ENCODE measurements at places on chromosomes 11 and 22.
A peak's percentile ranks its signal among the peaks of the same experiment; 100 is the strongest.

- DNase-seq, result no peak
These were observed 11.2 kb upstream of the ACR start for GRCh38 chr22:50726643-50727340.

DNA sequence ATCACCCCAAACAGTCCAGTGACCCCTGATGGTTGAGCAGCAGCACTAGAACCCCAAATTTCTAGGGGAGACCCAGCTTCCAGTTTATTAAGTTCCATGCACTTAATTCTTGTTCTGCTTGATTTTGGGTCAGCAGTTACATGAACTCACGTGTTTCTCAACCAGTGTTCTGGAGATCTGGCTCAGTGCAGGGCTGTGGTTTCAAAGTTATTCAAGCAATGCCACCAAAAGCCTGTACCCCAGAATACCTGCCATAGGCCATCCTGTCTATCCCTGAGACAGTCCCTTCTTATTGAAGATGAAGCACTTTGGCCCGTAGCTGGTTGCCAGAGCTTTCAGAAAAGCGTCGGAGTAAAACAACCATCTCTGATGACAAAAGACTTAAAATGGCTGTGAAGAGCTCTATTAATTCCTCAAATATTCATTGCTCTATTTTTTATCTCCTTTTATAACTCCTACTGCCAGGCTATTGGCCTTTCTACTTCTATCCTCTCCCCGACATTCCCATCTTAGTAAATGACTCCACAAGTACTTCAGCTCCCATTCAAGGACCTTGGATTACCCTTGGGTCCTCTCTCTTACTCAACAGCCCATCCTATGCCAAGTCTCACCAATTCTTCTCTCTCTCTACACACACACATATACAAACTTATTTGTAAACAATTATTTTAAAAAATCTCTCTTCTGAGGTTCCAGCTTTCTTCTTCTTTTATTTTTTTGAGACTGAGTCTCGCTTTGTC, 18.0 kb upstream of the VPREB1 start:
- DNase-seq, result no peak

DNA sequence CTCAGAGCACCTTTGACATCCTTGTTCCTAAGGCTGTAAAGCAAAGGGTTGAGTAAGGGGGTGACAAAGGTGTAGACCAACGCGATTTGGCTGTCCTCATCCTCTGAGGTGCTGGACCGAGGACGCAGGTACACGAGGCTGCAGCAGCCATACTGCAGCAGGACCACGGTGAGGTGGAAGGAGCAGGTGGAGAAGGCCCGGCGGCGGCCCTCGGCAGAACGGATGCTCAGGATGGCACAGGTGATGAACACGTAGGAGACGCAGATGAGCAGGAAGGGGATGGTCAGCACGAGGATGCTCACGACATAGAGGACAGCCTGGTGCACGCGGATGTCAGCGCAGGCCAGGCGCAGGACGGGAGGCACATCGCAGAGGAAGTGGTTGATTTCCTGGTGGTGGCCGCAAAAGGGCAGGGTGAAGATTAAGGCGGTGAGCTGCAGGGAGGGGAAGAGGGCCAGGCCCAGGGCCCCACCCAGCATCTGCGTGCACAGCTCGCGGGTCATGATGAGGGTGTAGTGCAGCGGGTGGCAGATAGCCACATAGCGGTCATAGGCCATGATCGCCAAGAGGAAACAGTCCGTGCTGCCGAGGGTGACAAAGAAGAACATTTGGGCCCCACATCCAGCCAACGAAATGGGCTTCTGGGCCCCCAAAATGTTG, 632 bp downstream of the OR10Q1 start:
- no peak for DNase-seq

- DNase-seq, result no peak
These were observed 552.9 kb downstream of the NTM start for GRCh38 chr11:131923309-131923708.

DNA sequence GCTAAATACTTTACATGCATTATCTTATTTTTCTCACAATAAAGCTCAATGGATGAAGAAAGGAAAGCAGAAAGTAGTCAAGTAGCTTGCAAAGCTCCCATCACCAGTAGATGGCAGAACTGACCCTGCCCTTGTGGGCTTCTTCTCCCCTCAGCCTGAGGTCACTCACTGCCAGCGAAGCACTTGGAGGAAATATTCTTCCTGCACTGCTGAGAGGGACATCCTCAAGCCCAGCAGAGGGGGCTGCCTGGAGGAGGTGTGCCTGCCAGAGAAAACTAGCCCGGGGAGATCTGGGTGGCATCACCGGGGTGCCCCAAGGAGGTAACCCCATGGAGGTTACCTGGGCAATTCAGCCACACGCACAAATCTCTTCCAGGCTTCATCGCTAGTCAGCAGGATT, 6.6 kb downstream of the APOL4 start:
- peak; percentile 84 for DNase-seq

- no peak for DNase-seq
These were observed 42.8 kb downstream of the PACS1 start for GRCh38 chr11:66112601-66113499.

GRCh38 chr22:40512426-40513136, 123.9 kb downstream of the MRTFA start:
- DNase-seq, result peak; percentile 66

DNA sequence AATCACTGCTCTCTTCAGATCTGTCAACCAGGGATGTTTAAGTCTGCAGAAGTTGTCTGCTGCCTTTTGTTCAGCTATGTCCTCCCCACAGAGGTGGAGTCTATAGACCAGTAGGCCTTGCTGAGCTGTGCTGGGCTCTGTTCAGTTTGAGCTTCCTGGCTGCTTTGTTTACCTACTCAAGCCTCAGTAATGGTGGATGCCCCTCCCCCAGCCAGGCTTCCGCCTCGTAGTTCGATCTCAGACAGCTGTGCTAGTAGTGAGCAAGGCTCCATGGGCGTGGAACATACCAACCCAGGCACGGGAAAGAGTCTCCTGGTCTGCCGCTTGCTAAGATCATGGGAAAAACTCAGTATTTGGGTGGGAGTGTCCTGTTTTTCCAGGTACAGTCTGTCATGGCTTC, 27.6 kb upstream of the CASP12 start:
- DNase-seq, result no peak

DNA sequence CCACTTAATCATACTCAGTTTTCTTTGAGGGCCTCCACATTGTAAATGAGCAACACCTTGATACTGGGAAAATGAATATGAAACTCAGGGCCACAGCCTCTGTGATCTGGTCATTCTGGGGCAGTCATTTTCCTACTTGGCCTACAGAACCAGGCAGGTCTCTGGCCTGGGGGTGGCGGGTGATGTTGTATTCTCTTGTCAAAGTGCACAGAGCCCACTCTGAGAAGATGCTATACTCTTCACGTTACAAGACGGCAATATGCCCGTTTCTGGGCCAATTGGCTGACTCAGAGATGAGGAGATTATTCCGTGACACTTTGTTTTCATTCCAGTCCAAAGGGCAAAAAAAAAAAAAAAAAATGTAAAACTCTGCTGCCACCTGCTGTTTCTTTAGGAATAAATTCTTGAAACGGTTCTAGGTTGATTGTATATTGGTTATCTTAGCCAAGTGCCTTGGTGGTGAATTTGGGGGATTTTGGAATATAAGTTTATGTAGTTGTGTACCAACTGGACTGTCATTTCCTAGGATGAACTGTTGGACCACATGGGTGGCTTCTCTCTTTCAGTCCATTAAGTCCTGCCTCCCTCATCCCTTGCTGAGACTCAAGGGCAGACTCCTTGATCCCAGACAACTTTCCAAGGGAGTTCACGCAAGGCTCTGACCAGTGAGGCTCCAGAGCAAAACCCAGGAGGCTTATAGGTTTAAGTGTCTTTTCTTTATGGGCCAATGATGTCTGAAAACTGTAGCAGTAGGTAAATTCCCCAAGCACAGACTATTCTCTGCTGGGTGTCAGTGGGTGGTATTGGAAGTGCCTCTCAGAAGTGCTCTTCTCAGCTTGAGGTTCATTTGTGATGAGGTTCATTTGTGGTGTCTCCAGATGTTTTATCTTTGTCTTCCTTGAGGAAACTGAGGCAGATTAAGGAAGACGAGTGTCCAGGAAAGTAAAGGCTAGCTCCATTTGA, 18.2 kb downstream of the ADM start:
- peak; percentile 89 for DNase-seq

DNA sequence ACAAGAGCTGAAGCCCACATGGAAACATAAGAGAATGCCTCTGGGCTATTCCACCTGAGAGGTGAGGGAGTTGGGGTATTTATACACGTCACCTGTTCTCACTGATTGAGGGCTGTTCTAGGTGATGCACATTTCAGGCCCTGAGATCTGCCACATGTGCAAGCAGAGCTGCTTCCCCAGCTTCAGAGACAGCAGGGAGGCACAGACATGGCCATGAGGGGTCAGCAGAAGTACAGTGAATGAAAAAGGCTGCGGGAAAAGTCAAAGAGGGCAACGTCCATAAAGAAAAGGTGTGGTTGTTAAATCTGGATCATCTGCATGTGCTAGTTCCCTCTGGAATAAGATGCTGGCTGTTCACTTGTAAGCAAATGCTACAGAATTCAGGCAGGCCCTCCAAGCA, 75.4 kb downstream of the GAB4 start:
- DNase-seq, result peak; percentile 13

GRCh38 chr11:62340269-62340901, 3.1 kb downstream of the ASRGL1 start:
- DNase-seq, result peak; percentile 56
